ENCODE measurements at places on chromosomes 11 and 22.

DNA sequence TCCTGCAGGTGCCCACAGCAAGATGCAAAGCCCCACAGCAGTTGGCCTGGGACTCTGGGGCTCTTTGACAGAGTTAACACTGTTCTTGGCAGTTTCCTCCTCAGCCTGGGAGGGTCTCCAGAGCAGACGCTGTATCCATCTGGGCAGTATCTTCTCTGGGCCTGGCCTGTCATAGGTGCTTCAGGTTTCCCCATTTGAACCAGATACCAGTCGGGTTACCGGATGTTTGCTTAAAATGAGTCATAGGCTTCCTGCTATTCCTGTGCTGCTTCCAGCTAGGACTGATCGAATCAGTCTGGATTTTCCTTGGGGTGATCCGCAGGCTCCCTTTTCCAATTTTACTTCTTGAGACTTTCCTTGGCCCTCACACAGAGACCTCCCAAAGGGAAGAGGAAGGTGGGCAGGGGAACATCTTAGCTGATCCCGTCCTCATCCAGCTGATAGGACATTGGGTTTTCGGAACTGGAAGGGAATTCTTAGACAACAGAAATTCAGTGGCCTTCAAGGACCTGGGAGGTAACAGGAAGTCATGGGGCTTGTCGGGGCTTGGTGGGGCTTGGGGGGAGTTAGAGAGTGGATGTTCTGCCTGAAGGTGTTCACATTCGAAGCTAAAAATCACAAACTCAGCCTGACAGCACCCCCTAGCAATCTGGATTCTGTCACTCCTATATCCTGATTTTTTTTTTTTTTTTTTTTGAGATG is 2.4 kb upstream of the RANGAP1 start:
- peaks cover 26% of the 10 kb centered on the region for H3K36me3 ChIP-seq
- H3K4me1 ChIP-seq = peaks cover 79% of the 10 kb centered on the region
- DNase-seq = peak; percentile 71
- H3K27ac ChIP-seq = peak overlapping the region; percentile 91
- no peaks in the 10 kb centered on the region for H3K27me3 ChIP-seq

DNA sequence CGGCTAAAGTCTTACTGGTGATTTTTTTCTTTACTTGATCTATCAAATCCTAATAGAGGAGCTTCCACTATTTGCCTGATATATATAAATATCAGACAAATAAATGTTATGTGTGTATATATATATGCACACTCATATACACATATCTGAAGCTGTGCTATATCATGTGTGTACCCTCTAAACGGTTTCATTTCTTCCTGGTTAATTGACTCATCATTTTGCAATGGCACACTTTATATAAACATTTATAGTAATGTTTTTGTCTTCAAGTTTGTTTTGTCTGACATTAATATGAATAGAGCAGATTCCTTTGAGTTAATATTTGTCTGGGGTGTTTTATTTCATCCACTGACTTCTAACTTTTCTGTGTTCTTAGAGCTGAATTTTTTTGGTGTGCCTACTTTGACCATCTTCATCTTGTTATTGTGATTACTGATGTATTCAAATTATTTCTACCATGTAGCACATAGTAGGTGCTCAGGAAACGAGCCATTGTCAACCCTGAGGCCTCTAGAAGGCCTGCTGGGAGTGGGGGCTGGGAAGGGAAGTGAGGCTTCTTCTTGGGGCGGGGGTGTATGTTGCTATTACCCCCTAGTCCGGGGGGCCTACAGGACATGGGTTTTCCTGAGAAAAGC is 82.6 kb downstream of the LRRC32 start:
- H3K36me3 ChIP-seq = no peaks in the 10 kb centered on the region
- H3K27me3 ChIP-seq = no peaks in the 10 kb centered on the region
- H3K27ac ChIP-seq = no peak overlapping the region
- no peak for DNase-seq
- peaks cover 11% of the 10 kb centered on the region for H3K4me1 ChIP-seq
- H3K4me3 ChIP-seq = no peak overlapping the region

DNA sequence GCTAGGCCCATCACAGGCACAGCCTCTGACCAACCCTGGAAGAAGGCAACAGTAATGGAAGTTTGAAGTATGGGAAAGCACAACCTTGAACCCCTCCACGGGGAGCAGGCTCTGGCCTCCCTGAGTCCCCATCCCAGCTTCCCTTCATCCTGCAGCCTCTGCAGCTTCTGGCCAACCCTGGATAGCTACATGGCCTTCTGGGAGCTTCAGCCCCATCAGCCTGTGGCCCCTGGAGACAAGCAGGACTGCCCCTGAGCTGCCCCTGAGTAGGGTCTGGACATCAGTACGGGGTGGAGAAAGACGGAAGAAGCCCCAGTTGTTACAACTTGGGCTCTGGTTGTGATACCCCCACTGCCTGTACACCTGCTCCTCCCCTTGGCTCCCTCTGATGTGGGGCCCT is 113.8 kb upstream of the CD82 start:
- DNase-seq = no peak
- no peaks in the 10 kb centered on the region for H3K36me3 ChIP-seq
- H3K27ac ChIP-seq = no peak overlapping the region
- no peaks in the 10 kb centered on the region for H3K27me3 ChIP-seq

DNA sequence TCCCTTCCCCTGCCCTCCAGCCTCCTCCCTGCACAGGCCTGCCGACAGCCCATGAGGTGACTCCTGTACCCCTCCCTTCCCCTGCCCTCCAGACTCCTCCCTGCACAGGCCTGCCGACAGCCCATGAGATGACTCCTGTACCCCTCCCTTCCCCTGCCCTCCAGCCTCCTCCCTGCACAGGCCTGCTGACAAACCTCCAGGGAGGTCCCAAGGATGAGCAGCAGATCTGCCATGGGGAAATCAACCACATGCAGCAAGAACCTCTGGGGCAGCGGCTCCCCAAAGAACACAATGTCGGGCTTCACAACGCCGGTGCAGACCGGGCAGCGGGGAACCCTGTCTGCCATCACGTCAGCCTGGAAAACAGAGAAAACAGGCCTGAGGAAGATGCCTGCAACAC is 12.3 kb downstream of the SIRT3 start:
- no peaks in the 10 kb centered on the region for H3K4me1 ChIP-seq
- H3K27me3 ChIP-seq = no peaks in the 10 kb centered on the region
- 0 out of 2 replicates have a peak, but pooled peaks cover 8% of the 10 kb centered on the region for H3K36me3 ChIP-seq
- no peak overlapping the region for H3K4me3 ChIP-seq
- H3K27ac ChIP-seq = no peak overlapping the region

GRCh38 chr22:35400501-35400790 is 506 bp downstream of the MCM5 start:
- peak overlapping the region; percentile 86 for H3K27ac ChIP-seq
- peaks cover 18% of the 10 kb centered on the region for H3K4me1 ChIP-seq
- H3K4me3 ChIP-seq = peak overlapping the region; percentile 68
- peaks cover 41% of the 10 kb centered on the region for H3K36me3 ChIP-seq
- no peak for DNase-seq

Data from SJSA1 (cell line).